ENCODE measurements at places on chromosomes 4 and X.

GRCh38 chr4:15270201-15270600 lies 157.6 kb upstream of the C1QTNF7 start:
- DNase-seq: no peak

DNA sequence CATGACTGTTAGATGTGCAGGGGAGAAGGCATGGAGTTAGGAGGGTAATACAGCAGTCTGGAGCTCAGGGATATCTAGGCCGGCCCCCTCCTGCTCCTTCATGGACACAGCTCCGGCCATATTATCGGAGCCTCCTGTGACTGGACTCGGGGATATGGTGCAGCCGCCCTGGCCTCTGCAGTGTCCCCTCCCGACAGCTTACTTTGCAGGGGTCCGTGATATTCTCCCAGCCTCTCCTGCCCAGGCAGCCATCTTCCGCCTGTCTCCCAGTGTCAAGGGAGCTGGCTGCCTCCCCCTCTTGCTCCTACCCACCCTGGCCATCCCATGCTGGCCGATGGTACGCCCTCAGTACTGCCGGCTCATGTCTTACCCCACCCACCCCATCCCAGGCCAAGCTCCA lies 19.9 kb upstream of the RNF4 start:
- no peak for DNase-seq

DNA sequence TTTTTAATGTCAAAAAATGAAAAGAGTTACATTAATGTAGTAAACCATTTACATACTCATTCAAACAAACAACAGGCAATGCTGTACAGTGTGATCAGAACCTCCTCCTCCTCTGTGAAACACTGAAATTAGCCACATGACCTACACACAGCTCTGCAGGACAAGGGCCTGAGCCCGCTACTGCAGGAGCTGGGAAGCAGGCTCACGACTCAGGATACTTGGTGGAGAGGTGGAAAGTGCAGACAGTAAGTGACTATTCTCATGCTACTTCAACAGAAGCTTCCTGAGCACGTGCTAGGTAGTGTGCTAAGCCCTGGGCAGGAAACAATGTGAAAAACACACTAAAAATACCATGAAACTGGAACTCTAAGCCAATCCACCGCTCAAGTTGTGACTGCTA lies 56.8 kb downstream of the TAPT1 start:
- DNase-seq: no peak

GRCh38 chr4:48079972-48080391 lies 54.1 kb downstream of the TXK start:
- DNase-seq: peak; percentile 84

GRCh38 chrX:72025236-72025770 lies 106.4 kb downstream of the RTL5 start:
- no peak for DNase-seq

DNA sequence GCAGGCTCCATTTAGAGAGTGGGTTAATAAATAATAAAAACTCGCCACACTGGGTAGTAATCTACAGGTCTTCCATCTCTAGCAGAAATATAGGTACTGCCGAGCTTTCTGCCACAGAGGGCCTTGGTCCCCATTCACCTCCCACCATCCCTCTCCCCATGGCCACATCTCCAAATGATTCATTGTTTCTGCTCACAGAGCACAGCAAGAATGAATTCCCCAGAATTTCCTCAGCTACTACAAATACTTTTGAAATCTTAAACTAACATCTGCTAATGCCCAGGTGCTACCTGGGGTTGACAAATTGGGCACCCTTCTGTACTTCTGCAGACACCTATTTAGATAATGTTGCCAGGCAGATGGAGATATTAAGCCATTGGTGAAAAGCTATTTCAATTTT lies 5.1 kb downstream of the PHEX start:
- no peak for DNase-seq

Data from RPMI7951 (cell line).